ENCODE measurements at places on chromosomes 6 and 20.
A peak's percentile ranks its signal among the peaks of the same experiment; 100 is the strongest.

GRCh38 chr6:161198783-161199460 is 74.9 kb downstream of the AGPAT4 start:
- no peak for DNase-seq

GRCh38 chr20:58547623-58548475 is 32.6 kb upstream of the APCDD1L start:
- DNase-seq: no peak

- DNase-seq: no peak
Measured at GRCh38 chr6:107941627-107942026, 16.4 kb downstream of the SEC63 start.

GRCh38 chr20:36579996-36580545 is 6.7 kb downstream of the TGIF2 start:
- DNase-seq: no peak

- DNase-seq: no peak
Measured at GRCh38 chr6:53986165-53986720, 125.0 kb upstream of the MLIP start.

DNA sequence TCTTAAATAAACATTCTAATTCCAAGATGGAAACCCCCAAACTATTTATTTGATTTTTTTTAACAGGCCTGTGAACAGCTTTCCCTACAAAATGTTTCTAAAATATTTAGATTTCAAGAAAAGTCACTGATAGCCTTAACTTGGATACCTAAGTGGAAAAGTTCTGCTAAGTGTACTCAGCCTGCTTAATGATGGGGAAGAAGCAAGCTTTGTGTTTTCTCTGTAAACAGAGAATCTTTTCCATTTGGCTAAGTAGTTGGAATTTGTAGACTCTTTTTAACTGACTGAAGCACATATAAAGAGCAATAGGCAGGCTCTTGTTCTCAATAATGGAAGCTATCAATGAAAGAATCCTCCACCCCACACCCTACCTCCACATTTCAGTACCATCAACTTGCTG is 108.2 kb downstream of the KIF6 start:
- DNase-seq: no peak

- DNase-seq: no peak
Measured at GRCh38 chr6:132693478-132693877, 20.4 kb downstream of the VNN1 start.

GRCh38 chr6:47520282-47520681 is 42.7 kb downstream of the CD2AP start:
- DNase-seq: no peak

GRCh38 chr20:36826554-36827244 is 49.2 kb upstream of the TLDC2 start:
- no peak for DNase-seq

- DNase-seq: no peak
Measured at GRCh38 chr6:147166992-147167391, 37.2 kb upstream of the STXBP5 start.

DNA sequence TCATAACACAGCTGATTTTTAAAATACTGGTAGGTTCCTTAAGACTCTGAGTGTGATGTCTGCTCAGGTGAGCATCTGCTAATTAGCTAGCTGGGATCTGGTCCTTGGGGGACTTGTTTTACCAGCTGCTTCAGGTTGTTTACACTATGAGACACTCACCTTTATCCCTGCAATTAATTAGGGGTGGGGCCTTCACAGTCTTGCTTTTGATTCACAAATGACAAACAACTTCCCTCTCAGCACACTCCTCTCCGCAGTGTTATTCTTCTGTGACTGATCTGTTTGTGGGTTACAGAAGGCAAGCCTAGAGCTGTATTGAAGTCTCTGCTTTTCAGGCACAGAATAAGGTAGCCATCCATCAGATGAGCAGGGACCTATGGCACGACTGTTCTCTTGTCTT is 62.0 kb upstream of the CD83 start:
- no peak for DNase-seq

GRCh38 chr20:19406381-19406780 is 193.9 kb downstream of the SLC24A3 start:
- no peak for DNase-seq

- no peak for DNase-seq
Measured at GRCh38 chr6:161578478-161578877, 304.6 kb upstream of the AGPAT4 start.

DNA sequence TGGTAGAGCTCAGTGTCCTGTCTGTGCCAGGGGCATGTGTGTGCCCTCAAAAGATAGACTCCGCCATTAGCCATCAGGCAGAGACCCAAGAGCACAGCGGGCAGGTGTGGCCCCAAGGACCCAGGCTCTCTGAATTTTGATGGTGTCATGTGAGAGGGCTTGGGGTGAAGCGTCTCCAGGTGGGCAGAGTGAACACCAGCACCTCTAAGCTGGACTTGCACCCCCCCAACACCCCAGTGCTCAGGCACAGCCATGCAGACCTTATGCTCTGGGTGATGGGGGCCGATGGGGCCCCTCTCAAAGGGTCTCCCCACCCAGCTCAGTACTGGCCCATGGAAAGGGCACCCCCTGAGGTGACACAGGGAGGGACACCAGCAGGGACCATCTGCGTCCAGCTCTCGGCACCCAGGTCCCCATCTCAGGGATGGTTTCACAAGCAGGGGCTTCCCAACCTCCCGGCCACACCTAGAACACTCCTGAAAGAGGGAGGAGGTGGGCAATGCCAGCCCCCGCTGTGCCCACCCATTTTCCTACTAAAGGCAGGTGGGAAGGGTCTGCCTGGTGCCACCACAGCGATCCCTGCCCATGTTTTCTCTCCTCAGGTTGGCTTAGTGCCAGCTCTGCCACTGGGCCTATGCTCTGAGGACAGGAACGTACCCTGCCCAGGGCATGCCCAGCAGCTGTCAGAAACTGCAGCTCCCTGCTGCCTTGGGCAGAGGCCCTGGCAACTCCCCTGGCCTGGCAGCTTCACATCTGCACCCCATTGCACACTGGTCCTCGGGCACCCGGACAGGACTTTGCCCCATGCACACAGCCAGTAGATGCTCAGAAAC is 3.5 kb downstream of the CST7 start:
- no peak for DNase-seq

DNA sequence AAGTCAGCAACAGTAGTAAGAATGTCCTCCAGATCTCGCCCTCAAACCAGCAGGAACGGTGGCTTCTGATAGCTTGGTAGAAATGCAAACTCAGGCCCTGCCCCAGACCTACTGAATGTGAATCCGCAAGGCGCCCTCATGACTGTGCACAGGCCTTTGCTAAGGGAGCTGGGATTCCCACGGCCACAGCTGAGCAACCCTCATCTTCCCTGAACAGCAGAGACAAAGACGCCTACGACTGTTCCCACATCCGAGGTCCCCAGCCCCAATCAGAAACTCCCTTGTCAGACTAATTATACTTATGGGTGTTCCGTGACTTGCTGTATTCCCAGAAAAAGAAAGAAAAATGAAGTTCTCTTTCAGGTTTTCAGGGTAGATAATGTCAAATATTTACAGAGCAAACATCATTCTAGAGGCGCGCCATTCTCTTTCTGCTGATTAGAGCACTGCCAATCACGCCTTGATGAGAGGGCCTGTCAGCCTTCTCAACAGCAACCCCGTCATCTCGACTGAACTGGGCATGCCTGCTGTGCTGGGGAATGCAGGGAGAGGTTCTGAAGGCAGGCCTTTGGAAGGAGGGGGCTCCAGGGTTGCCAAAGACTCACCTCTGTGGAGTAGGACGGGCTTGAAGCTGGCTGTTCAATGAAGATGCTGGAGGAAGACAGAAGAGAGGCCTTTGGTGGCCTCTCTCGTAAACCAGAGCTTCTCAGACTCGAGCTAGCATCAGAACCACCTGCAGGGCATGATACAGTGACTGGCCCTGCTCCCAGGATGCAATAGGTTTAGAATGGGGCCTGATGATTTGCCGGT is 79.9 kb downstream of the ZNF217 start:
- DNase-seq: no peak

- DNase-seq: no peak
Measured at GRCh38 chr6:159555082-159555875, 137.8 kb downstream of the SOD2 start.

- no peak for DNase-seq
Measured at GRCh38 chr6:143961886-143962878, 45.9 kb downstream of the PLAGL1 start.

GRCh38 chr6:133187114-133187513 is 54.0 kb upstream of the EYA4 start:
- DNase-seq: no peak

- no peak for DNase-seq
Measured at GRCh38 chr6:12363651-12364381, 73.7 kb downstream of the EDN1 start.

- no peak for DNase-seq
Measured at GRCh38 chr6:39669207-39669972, 55.8 kb downstream of the KIF6 start.

GRCh38 chr20:33810259-33810658 is 889 bp upstream of the CHMP4B start:
- DNase-seq: no peak

GRCh38 chr6:25882051-25882496 is 8.0 kb upstream of the SLC17A3 start:
- DNase-seq: peak; percentile 21

- DNase-seq: no peak
Measured at GRCh38 chr6:93454533-93454932, 35.2 kb upstream of the EPHA7 start.

GRCh38 chr6:108558372-108559096 is 2.2 kb upstream of the FOXO3 start:
- DNase-seq: peak; percentile 95

DNA sequence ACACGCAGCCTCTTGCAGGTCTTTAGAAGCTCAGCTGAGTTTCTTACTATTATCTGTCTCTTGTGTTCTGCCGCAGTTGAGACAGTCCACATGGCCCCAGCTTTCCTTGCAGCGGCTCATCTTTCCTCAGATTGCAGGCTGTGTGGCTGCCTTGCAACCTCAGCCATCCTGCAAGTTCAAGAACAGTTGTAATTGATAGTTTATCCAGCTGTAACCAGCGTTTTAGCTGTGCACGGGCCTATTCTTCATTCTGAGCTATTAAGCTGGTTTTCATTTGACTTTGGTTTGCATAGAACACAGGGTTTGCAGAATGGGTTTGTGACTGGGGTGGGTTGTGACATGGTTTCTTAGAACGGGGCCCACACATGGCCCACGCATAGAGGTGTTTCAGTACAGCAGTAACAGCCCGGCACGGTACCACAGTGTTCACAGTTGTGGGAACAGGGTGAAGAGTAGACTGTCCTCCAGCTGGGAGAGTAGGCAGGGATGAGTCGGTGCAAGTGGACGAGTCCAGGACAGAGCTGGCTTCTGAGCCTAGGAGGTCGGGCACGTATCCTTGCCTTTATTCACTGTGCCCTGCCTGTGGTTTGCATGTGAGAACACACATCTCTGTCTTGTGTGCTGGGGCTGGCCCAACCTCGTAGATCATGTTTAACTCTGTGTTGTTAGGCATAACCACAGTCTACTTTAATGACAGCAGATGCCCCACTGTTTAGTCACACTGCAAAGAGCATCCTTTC is 89.2 kb downstream of the RPP40 start:
- no peak for DNase-seq

DNA sequence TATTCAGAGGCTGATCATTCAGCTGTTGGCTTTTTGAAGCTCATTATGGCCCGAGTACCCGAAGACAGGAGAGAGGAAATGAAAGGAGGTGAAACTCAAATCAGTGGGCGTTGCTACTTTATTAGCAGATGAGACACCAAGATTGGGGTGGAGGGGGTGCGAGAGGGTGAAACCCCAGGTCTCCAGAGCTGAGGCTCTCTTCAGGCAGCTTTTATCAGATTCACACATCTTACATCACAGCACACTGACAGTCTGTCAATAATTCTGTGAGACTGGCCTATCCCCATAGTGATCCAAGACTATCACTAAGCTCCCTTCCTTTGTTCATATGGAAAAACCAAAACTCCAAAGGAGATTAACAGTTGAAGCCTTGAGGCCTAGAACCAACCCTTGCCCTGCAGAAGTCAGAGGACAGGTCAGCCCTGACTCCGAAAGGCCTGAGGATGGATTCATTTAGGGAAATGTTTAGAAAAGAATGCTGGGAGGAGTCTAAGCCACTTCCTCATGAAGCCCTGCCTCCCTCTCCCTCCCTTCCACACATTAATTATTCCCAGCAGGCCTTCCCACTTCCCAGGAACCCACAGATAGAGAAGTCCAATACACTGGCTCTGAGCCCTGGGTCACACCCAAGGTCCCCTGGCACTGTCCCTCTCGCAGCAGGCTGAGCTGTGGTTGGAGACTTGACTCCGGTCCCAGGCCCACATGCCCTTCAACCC is 23.2 kb downstream of the TRERF1 start:
- DNase-seq: peak; percentile 36

DNA sequence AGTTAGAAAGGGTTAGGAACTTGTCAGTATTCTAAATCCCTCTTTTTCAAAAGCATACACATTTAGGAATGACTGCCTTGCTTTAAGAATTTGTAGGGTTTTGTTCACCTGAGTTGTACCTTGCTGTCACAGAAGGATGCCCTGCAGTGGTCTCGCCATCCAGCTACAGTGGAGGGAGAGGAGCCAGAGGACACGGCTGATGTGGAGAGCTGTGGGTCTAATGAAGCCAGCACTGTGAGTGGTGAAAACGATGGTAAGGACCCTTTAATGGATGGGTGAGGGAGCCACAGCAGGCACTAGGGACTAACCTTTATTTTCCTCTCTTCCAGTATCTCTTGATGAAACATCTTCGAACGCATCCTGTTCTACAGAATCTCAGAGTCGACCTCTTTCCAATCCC is 69.9 kb downstream of the ASXL1 start:
- no peak for DNase-seq

GRCh38 chr20:50429412-50429811 is 80.8 kb upstream of the PTPN1 start:
- DNase-seq: no peak

DNA sequence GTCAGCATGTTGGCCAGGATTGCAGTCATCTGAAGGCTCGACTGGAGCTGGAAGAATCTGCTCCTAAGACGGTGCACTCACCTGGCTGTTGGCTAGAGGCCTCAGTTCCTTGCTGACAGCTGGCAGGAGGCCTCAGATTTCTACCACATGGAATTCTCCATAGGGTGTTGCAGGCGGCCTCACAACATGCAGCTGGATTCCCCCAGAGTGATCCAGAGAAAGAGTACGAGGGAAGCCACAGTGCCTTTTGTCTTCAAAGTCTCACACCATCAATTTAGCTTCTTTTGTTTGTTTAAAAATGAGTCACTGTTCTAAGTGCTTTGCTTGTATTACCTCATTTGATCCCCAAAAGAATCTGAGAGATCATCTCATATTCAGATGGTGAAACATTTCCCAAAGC is 65.5 kb upstream of the FYN start:
- DNase-seq: no peak

- no peak for DNase-seq
Measured at GRCh38 chr6:50848989-50849795, 30.5 kb downstream of the TFAP2B start.

DNA sequence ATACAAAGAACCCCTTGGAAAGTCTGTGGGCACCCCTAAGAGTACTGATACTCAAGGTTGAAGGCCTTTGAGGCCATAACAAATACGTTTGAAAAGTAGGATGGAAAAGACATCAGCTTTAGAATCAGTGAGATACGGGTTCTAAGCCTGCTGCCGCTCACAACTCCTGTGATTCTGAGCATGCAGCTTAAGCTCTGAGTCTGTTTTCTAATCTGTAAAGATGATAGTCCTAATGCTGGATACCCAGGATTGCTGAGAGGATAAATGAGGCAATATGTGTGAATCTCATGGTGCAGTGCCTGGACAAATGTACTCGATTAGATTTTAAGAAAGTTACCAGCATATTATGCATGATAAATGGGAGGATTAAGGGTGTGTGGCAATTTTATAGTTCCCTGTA is 321.0 kb upstream of the HSF2 start:
- no peak for DNase-seq

All from activated effector memory CD4-positive, alpha-beta T cell treated with Interleukin-2 at 50 U/mL for 16 hours (primary cell).